ENCODE measurements at places on chromosomes 5 and 9.

DNA sequence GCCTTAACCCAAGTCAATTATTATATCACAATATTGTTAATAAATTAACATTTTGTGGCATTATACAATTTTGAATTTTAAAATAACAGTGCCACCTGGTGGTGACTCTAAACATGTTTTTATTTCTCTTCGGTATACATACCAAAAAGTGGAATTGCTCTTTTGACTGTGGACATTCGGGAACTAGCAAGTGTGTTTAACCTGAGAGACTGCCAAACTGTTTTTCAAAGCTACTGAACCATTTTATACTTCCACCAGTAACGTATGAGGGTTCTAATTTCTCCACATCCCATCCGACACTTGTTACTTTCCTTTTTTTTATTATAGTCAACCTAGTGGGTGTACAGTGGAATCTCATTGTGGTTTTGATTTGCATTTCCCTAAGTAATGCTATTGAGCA lies 18.3 kb upstream of the HSDL2 start:
- DNase-seq = no peak

DNA sequence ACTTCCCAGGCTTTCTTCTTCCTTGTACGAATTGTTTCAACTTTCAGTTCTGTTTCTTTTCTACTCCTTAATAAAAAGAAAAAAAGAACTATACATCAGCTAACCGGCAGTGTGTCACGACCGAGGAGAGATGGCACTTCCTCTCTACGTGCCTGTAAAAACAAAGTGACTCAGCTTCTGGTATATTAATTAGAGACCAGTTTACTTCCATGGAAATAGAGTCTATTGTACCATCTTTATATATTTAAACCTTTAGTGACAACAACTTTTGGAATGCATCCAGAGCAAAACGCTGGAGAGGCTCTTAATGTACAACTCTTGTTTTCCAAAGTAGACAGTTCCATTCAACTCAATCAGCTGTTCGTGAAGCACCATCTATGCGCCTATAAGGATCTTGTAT lies 94.5 kb upstream of the LIFR start:
- no peak for DNase-seq

GRCh38 chr5:124404796-124405195 lies 341.6 kb downstream of the ZNF608 start:
- DNase-seq = no peak

DNA sequence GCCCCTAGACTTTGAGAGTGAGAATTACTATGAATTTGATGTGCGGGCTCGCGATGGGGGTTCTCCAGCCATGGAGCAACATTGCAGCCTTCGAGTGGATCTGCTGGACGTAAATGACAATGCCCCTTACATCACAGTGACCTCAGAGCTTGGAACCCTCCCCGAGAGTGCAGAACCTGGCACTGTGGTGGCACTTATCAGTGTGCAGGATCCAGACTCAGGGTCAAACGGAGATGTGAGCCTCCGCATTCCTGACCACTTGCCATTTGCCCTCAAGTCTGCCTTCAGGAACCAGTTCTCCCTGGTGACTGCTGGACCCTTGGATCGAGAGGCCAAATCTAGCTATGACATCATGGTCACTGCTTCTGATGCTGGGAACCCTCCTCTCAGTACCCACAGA lies 1.3 kb downstream of the PCDHGC4 start:
- no peak for DNase-seq

DNA sequence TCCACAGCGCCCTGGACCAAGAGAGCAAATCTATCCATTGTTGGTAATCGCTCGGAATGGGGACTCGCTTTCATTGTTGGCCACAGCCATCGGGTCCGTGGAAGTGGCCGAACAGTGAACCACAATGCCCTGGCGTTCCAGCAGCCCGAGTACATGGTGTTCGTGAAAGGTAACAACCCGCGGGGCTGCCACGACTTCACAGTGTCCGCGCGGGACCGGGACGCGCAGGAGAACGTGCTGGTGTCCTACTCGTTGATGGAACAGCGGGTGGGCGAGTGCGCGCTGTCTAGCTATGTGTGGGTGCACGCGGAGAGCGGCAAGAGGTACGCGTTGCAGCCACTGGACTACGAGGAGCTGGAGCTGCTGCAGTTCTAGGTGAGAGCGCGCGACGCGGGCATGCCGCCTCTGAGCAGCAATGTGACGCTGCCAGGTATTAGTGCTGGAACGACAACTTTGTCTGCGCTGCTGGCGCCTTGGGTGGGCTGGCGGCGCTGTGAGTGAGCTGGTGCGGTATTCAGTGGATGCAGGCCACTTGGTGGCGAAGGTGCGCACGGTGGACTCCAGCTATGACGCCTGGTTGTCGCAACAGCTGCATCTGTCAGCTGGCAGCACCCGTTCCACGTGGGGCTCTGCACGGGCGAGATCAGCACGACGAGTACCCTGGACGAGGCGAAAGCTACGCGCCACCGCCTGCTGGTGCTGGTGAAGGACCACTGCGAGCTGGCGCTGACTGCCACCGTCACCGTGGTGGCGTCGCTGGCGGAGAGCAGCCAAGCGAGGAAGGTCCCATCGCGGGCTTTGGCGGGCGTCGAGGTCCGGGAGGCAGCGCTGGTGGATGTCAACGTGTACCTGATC lies 6.1 kb upstream of the PCDHA11 start:
- DNase-seq = no peak

DNA sequence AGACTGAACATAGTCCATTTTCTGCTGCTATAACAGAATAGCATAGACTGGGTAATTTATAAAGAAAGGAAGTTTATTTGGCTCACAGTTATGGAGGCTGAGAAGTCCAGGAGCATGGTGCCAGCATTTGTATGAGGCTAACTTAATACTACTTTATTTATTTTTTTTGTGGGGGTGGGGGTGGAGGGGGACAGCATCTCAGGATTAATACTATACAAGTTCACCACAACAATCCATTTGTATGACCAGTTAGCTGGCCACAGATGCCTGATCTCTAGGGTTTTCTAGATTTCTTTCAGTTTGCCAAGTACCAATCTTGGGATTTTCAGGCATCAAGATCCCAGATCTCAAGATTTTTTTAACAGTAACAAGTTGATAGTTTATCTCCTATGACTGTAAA lies 20.3 kb downstream of the ANGPTL2 start:
- no peak for DNase-seq

GRCh38 chr5:81023261-81023970 lies 63.3 kb downstream of the RASGRF2 start:
- DNase-seq = no peak

- DNase-seq = no peak
Observed at GRCh38 chr5:179233909-179234562, 111.2 kb downstream of the ADAMTS2 start.

- DNase-seq = no peak
Observed at GRCh38 chr5:125874057-125874456, 549.2 kb upstream of the GRAMD2B start.
